ENCODE measurements at places on chromosomes 2 and 18.

DNA sequence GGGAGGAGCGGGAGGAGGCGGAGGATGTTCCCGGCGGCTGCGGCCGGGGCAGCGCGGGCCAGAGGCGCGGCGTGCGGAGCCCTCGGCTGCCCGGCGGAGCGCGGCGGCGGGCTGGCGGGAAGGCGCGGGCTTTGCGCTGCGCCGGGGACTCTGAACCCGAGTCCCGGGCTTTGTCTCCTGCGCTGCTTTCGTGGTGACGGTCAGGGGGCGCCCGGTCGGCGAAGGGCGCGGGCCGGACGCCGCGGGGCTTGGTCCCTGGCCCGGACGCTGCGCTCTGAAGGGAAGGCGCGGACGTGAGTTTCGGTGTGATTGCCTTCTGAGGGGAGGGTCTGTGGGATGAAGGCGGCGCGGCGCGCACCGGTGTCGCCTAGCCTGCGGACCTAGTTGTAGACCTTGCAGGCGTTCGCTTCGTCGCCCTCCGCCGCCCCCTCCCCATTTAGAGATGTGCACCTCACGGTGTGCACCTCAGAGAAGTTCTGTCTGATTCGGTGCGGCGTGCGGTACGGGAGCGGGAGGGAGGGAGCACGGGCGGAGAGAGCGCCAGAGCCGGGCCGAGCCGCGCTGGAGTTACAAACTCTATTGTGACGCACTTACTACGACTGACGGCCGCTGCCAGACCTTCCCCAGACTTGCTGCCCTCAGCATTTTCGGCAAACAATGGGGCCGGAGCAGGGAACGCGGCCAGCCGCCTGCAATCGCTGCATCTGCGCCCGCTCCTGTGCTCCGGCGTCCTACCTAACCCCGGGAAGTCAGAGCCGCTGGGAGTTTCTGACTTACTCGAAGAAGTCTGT lies 2.1 kb downstream of the BCL2L11 start:
- DNase-seq, result no peak

GRCh38 chr2:9631878-9632700 lies 1.3 kb upstream of the YWHAQ start:
- DNase-seq, result no peak

DNA sequence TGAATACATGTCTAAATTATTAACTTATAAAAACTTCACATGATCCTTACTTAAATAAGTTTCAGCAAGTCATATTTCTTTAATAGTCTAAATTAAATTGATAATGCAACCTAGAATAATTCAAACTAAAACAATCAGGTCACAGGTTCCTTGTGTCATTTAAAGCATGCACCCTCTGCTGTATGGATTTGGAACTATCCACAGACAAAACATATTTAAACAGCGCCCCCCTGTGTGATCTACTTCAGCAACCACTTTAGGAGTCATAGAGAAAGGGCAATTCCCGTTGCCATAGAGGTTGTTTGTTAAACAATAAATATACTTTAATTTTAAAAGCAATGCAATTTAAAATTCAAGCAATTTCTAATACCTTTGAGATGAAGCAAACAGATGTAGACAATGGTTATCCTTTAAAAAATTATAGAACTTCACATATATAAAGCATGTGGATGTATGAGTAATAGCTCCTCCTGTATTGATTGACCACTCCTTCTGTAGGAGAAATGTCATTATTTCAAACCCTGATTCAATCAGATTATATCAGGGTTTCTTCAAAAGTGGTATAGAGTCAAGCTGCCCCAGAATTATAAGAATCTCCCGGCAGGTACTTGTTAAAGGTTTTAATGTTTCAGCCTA lies 21.2 kb downstream of the GRB14 start:
- no peak for DNase-seq

DNA sequence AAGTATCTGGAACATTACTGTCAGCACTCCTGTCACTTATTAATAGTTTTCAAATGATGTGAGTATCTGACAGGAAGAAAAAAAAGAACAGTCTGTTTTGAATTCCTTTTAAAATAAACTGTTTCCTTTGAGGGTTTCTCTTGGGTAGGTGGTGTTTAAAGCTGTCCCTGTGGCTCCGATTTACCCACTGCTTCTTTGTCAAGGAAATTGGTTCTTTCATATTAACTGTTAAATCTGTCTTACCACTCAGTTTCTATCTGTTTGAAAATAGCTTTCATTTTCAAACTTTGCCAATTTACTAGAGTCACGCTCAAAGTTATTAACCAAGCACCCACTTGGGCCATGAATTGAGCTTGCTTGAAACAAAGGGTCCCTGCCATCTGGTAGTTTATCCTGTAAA lies 614.6 kb upstream of the NXPH2 start:
- DNase-seq, result no peak

DNA sequence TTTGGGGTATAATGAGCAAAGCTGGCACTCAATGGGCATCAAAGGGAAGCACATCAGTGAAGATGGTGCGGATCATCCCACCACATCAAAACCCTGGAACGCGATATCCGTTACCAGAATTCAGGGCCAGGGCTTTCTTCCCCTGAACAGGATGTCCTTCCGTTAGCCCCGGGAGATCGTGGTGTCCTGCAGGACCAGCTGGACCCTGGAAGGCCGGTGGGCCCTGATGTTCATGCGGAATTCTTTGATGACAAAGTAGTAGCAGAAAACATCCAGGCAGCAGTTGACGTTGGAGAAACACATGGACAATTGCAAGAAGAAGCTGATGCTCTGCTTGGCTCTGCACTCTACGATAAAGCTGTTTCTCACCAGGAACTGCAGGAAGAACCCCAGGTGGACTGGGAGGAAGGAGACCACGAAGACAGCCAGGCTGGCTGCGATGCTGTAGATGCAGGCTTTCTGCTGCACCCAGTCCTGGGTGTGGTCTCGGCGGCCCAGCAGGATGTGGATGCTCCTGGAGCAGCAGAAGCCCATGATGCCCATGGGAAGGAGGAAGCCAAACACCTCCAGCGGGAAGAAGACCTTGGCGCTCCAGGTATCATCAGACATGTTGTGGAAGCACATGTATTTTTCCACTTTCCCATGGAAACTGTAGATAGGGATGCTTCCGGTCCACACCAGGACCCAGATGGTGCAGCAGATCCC lies 15.0 kb downstream of the GPR55 start:
- DNase-seq, result no peak

- DNase-seq, result no peak
Measured at GRCh38 chr2:225052703-225053102, 10.4 kb upstream of the DOCK10 start.

- no peak for DNase-seq
Measured at GRCh38 chr18:44941516-44941915, 260.8 kb downstream of the SETBP1 start.

- DNase-seq, result no peak
Measured at GRCh38 chr2:169001116-169001815, 29.9 kb downstream of the ABCB11 start.

DNA sequence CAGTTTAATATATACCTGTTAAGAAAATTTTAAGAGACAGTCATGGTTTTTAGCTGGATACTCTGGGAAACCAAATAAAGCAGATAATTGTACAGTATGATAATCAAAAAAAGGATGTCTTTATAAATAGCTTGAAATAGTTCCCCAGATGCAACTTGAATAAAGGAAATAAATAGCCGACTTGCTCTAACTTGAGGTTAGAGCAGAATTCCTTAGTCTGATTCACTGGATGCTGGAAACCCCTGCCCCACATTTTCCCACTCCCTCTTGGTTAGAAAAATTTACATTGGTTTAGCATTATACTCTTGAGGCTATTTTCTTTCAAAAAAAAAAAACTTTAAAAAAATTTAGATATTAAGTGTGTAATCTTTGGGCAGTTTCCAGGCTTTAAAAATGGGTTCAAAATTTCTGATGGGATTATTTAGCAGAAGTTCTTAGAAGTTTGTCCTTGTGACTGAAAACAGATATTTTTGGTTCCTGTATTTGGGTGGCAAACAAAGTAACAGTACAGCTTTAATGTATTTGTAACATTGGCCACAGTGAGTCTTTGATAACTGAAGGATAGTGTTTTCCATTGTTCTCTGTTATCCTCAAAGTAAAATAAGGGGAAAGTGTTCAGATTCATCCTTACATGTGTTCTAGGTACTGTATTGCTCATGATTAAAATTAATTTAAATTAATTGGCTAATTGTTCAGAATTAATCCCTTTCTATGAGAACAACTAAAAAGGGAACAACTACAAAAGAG lies 39.6 kb downstream of the ITGAV start:
- no peak for DNase-seq

DNA sequence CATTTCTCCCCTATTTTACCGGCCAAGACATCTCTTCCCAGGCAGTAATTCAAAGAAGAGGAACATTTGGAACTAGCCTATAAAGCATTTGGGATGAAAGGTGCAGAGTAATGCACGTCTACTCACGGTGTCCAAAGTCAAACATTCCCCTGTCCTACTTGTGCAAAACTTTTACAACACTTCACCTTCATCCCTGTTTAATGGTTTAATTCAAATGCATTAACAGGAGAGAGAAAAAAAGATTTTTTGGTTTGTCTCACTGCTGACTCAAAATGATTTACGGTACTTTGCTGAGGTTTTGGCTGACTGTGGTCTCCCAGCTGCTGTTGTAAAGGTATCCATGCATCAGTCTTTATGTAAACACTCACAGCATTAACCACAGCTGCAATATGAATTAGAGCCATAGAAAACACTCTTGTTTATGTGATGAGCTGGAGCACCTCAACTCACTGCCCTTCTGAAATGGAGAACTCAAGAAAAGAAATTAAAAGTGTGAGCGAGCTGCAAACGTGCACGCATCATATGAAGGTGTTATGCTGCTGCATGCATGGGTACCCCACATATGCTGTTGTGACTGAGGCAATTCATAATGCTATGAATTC lies 220.5 kb downstream of the PIEZO2 start:
- no peak for DNase-seq

DNA sequence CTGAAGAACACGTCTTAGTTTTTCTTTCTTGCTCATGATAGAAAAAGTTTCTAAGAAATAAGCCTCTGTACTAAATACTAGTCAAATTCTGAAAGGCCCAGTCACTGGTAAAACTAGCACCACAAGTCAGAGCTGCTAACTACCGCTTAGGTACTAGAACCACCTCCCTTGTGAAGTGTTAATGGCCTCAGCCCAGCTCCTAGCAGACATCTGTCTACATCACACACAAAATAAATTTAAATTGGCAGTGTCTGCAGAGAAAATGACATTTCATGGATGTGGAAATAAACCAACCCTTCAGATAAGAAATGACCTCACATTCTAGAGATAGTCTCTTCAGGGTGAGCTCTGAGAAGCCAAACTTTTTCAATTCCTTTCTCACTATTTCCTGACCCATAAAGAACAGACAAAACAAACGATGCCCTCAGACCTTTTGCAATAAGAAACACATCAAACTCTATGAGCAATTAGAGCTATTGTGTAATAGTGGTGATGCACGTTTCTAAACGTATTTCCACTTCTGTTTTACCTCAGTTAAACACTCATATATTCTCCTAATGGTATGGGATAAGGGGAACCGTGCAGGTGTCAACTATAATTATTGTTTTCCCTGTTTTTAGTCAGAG lies 70.3 kb upstream of the DSG1 start:
- DNase-seq, result no peak

GRCh38 chr2:70546376-70546775 lies 7.2 kb downstream of the TGFA start:
- no peak for DNase-seq

- no peak for DNase-seq
Measured at GRCh38 chr2:119366161-119366648, 429 bp downstream of the C2orf76 start.

- DNase-seq, result no peak
Measured at GRCh38 chr18:8750954-8751415, 45.6 kb downstream of the MTCL1 start.

DNA sequence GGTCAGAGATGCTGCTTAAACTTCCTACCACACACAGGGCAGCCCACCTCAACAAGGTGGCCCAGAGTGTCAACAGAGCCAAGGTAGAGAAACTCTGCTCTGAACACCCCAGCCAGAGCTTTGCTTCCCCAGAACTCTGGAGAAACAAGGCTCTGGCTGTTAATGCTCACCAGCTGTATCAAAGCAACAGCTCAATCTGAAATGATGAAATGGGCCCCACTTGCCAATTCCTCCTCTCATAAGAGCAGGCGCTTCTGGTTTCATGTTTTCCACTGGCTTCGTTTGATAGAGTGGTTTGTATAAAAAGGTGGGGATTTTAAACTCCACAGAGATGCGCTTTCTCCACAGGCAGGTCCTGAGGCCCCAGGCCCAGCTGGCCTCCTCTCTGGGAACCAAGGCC lies 60.9 kb upstream of the TFCP2L1 start:
- DNase-seq, result no peak

DNA sequence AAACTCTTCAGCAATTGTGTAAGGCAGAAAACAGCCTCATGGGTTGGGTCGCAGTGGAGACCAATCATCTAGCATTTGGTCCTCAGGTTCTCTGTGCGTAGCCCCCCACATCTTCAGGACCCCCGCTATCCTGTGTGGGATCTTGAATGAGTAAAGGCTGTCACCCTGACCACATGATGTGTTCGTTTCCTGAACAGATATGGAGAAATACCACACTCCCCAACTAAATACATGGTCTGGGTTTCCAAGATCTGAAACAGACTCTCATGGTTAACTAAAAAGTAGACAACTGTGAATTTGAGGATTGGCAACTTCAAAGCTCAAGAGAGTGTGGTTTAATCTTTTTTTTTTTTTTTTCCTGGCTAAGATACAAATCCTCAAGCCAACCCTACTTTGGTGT lies 23.2 kb downstream of the DOCK10 start:
- DNase-seq, result no peak

DNA sequence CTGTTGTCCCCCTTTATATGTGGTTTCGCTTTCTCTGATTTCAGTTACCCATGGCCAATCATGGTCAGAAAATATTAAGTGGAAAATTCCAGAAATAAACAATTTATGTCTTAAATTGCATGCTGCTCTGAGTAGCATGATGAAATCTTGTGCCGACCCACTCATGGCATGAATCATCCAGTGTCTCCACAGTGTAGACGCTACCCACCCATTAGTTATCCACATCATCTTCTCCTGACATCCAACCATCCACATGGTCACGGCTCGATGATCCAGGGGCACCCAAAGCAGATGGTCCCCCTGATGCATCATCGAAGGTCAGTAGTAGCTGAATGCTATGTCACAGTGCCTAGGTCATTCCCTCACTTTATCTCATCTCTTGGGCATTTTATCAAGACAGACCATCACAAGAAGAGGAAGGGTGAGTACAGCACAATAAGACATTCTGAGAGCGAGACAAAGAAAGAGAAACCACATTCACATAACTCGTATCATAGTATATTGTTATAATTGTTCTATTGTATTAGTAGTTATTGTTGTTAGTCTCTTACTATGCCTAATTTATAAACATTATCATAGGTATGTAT lies 44.1 kb upstream of the ACKR3 start:
- no peak for DNase-seq

DNA sequence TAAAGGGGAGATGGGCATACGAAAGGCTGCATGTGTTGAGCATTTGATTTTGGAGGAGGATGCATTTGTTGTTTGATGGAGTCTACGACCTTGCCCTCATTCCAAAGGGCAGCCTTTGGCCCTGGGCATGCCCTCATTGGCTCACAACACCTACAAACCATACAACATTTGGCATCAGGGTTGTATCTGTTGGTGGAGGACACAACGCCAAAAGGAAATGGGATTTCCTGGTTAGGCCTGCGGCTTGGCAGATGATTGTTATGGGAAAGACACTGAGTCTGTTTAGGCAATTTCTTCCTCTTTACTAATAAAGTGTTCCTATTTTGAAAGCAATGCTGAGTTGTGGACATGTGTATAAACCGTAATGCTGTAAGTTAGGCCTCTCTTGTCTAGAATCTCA lies 246.9 kb downstream of the LDLRAD4 start:
- DNase-seq, result no peak

All from SIG-M5 (cell line).